ENCODE measurements at places on chromosomes 2 and 18.

GRCh38 chr2:70517804-70518203 lies 35.8 kb downstream of the TGFA start:
- no peak for DNase-seq

GRCh38 chr2:38158378-38159118 lies 82.6 kb upstream of the CYP1B1 start:
- no peak for DNase-seq

- DNase-seq: no peak
Observed at GRCh38 chr2:43455731-43456642, 139.9 kb downstream of the THADA start.

DNA sequence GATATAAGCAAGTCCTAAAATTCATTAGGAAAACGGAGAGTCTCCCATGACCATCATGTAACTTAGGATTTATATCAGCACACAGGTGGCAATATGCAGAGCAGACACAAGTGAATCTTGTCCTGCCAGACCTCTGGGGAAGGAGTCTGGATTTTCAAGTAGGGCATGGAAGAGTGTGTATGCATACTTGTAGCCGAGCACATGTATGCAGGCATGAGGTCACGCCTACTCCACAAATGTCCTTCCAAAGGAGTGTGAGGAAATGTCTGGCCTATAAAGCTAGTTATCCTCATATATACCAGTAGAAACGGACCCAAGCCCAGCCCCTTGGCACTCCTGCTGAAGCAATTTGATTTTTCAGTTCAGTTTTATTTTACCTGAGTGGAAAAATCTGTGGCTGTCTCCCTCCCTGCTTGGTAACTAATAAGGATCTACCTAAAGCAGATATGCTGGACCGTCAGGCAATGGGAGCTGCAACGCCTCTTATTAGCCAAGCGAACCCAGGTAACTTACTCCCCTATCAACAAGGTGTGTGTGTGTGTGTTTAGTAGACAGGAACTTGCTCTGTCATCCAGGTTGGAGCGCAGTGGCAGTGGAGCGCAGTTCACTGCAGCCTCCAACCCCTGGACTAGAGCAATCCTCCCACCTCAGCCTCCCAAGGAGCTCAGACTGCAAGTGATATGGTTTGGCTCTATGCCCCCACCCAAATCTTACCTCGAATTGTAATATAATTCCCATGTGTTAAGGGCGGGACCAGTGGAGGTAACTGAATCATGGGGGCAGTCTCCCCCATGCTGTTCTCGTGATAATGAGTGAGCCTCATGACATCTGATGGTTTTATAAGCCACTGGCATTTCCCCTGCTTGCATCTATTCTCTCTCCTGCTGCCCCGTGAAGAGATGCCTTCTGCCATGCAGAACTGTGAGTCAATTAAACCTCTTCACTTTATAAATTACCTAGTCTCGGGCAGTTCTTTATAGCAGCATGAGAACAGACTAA lies 2.8 kb downstream of the STAT1 start:
- DNase-seq: no peak

- DNase-seq: no peak
Observed at GRCh38 chr2:127884436-127884835, 1.3 kb downstream of the AMMECR1L start.

DNA sequence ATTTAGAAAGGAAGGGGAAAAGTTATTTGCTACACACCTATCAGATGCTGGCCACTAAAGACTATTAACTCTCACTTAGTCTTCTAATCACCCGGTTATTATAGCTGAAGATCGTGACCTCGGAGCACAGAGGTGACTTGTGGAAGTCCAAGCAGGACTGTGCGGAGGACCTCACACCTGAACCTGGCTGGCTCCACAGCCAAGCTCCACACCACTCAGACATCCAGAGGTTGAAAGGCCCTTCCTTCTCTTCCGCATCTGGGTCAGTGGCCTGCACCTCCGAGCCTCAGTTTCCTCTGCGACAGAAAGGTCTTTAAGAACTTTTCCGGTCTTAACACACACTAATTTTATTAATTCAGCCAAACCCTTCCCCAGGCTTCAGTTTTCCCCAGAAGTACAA lies 57.9 kb downstream of the TNS1 start:
- DNase-seq: no peak

DNA sequence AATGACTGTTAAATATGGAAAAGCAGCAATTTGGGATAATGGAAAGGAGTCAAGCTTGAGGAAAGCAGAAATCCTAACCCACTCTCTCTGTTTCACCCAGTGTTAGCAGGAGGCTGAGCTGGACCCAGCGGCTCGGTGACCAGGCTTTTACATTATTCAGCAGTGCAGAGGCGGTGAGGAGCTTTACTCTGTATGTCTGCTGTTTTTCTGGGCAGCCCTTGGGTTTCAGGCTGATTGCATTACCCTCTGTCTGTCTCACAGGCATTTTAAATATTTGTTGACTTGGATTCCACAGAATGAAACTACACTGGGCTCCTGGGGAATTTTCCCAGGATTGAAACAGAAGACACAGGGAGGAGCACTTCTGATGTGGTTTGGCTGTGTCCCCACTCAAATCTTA lies 368.0 kb downstream of the GALR1 start:
- DNase-seq: no peak

DNA sequence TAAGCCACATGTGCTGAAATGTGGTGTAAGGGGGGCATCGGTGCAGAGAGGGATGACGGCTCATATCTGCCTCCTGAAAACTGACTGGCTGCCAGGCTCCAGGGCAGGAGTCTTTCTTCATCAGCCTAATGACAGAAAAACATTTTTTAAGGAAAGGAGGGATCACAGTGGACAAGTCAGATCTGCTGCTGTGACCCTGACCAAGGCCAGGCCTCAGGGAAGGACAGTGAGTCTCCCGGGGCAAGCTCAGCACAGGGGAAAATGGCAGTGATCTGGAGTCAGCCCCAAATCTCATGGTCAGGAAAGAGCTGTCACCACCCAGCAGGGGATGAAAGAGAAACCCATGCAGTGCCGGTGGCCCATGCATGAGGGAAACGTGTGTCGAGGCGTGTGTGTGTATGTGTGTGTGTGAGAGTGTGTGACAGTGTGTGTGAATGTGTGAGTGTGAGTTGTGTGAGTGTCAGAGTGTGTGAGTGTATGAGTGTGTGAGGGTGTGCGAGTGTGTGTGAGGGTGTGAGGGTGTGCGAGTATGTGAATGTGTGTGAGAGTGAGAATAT lies 134.5 kb downstream of the INHBB start:
- no peak for DNase-seq

- no peak for DNase-seq
Observed at GRCh38 chr2:237341872-237342271, 72.1 kb downstream of the COL6A3 start.

GRCh38 chr18:54845787-54846186 lies 17.5 kb downstream of the RAB27B start:
- DNase-seq: no peak

DNA sequence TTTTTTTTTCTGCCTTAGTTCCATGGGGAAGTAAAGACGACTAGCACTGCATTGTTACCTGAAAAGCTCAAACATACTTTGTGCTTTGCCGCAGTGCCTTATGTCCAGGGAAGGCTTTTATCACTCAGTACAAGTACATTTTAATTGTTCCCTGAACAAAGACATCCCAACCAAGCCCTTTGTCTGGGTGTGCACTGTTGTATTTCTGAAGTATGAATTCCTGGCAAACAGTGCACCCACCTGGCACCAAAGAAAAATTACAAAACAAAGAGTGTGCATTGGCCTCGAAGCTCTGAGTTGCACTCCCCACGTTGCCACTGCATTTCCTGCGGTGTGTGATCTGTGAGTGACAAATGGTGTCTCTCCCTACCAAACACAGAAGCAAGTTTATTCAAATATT lies 858.5 kb upstream of the PIK3C3 start:
- no peak for DNase-seq

DNA sequence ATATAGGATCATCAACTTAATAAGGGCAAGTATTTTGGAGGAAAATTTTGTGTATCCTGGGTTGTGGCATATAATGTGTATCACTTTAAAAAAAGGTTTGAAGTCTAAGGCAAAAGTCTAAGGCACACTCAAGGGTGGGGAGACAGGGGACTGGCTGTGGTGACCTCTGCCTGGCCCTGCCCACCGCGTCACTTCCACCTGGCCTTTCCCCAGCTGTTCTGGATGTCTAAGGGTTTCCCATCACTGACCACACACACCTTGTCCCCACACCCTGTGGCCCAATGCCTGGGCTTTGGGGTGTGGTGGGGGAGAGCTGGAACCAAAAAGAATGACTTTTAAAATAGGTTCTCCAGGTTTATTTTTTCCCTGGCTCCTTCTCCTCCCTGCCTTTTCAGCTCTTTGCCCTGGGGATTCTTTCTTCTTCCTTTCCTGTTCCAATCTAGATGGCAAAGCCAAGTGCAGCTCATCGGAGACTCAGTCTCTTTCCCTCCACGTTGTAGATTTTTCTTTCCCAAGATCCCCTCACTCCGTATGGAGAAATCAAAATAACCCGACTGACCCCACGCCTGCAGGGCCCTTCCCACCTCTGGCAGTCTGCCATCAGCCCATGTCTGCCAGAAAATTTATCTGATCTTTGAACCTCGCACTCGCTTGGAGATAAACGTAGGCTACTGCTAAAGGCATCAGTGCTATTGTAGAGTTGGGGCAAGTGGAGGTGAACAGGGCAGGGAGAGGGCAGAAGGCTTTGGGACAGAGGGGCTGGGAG lies 257.2 kb downstream of the DYSF start:
- DNase-seq: no peak

GRCh38 chr2:239793086-239793485 lies 232.1 kb downstream of the NDUFA10 start:
- DNase-seq: no peak

DNA sequence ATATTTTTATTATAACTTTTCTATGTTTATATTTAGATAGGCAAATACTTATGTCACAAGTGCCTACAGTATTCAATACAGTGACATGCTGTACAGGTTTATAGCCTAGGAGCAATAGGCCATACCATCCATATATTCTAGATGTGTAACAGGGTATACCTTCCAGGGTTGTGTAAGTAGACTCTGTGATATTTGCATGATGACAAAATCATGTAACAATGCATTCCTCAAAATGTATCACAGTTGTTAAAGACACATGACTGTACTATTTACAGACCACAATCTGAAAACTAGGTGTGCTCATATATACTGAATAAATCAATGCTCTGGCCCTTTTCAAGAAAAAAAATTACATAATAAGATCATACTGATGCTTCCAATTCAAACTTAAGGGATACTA lies 433.2 kb upstream of the RGPD4 start:
- DNase-seq: no peak

All from CD4-positive, alpha-beta T cell treated with Interleukin-15 for 1 hour (primary cell).